ENCODE measurements at places on chromosomes 5 and 9.

GRCh38 chr9:127742435-127743088 lies 7.5 kb upstream of the TOR2A start:
- no peak for DNase-seq

DNA sequence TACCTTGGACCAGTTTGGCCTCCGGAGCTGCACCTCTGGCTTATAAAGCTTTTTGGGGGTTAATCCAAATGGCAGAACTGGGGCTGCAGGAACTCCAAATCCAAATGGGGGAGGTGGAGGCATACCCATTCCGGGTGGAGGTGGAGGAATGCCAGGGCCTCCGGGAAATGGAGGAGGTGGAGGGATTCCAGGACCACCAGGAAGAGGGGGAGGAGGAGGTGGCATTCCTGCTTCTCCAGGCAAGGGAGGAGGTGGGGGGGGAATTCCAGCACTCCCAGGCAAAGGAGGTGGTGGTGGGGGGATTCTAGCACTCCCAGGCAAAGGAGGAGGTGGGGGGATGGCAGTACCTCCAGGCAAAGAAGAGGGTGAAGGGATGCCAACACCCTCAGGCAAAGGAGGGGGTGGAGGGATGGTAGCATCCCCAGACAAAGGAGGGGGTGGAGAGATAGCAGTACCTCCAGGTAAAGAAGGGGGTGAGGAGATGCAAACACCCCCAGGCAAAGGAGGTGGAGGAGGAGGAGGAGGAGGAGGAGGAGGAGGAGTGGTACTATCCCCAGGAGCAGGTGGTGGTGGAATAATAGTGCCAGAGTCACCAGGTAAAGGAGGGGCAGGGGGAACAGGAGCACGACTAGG lies 45.2 kb downstream of the DIAPH1 start:
- no peak for DNase-seq

DNA sequence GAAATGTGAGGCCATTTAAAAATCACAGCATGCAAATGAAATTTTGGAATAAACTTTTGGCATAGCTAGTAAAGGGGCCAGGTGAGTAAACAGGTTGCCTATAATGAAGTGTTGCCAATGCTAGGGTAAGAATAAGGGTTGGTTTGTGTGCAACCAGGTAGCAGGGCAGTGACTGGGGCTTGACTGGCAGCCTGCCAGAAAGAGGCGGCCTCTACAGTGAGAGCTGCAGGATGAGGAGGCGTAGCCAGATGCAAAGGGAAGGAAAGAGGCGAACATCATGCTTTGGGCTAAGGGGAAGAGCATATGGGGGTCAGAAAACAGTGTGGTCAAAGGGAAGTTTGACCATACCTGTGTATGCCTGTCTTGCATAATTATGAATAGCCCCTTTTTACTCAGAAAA lies 70.6 kb downstream of the MAST4 start:
- DNase-seq: peak; percentile 10

DNA sequence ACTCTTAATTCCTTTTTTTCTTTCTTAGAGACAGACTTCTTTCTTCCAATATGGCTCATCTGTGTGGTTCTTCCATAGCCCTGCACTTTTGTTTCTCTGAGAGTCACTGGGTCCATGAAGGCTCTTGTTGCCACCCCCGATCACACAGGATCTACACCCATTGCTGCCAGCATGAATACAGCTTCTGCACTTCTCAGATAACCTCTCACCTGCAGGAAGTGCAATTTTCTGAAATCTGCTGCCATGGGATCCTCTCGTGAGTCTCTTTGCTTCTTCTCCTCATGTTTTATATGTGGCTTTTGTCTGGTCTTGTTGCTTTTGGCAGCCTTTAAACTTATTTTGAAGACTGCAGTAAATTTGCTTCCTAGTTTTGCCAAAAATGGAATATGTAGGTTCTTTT lies 171.2 kb downstream of the TMEM167A start:
- DNase-seq: no peak

- no peak for DNase-seq
Observed at GRCh38 chr5:139103762-139104161, 94.4 kb downstream of the SIL1 start.

DNA sequence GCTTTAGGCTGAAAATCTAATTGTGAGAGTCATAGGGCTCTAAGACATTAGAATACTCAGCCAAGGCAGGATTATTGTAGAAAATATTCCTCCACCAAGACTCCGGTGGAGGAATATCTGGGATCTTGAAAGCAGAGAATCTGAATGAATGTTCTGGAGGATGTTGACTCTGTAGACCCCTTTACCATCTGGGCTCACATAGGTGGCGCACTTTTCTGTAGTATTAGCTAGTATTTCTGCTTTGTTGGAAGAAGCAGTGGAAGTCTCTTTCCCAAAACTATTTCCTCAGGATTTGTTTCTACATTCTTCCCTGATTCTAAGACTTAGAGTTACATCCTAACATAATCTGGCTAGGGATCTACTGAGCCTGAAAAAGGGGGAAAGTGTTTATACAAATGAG lies 752.4 kb upstream of the SEMA6A start:
- no peak for DNase-seq

DNA sequence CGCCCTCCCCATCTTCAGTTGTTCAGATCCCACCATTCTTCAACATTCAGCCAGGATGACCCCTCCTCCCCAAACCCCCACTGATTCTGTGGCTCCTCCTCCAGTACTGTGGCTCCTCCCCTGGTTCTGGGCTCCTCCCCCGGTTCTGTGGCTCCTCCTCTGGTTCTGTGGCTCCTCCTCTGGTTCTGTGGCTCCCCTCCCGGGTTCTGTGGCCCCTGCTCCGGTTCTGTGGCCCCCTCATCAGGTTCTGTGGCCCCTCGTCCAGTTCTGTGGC lies 32.8 kb downstream of the C5orf15 start:
- DNase-seq: no peak

GRCh38 chr5:74177961-74178360 lies 462.6 kb downstream of the ENC1 start:
- DNase-seq: no peak

- no peak for DNase-seq
Observed at GRCh38 chr5:53291528-53291927, 182.0 kb upstream of the MOCS2 start.

GRCh38 chr5:98474782-98475181 lies 298.7 kb upstream of the RGMB start:
- DNase-seq: no peak

GRCh38 chr5:170254056-170254455 lies 21.3 kb downstream of the C5orf58 start:
- DNase-seq: peak; percentile 70

GRCh38 chr5:150577378-150578139 lies 62.9 kb upstream of the SYNPO start:
- DNase-seq: no peak

- DNase-seq: no peak
Observed at GRCh38 chr9:131629825-131630204, 84.5 kb downstream of the PRRT1B start.

GRCh38 chr9:1058826-1059487 lies 8.8 kb downstream of the DMRT2 start:
- DNase-seq: no peak

- DNase-seq: no peak
Observed at GRCh38 chr5:140073296-140073695, 30.2 kb upstream of the NRG2 start.

GRCh38 chr9:133009906-133010582 lies 20.8 kb upstream of the GTF3C5 start:
- no peak for DNase-seq

DNA sequence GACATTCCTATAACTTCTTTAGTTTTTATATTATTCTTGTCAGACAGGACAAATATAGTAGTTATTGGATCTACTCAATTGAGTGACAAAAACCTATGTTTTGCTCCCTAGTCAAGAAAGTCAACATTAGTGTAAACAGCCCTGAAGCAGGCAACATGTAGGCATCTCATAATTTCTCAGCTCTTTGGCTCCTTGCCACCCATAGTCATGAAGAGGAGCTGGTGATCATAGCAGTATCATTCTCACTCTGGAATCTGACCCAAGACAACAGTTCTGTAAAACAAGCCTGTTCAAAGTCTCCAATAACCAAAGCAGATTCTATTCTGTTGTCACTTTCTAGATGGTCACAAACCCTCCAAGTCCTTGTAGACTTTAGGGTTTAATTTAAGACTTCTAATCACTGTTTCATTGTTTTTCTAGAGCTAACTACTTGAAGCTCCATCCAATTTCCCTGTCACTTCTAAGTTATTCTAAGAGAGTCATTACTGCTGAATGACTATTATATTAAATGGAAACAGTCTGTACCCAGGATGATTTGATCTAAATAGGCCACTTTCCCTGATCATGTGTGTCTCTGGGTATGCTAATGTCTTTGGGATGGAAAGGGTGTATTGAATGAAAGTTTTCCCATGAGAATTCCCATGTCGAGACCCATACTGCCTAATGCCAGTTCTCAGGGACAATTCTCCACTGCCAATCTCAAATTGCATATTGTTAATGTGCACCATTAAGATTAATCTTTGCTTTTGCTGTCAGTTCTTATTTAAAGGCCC lies 533.3 kb downstream of the ACTL7B start:
- no peak for DNase-seq

- no peak for DNase-seq
Observed at GRCh38 chr5:150117945-150118560, 31.7 kb upstream of the CSF1R start.

DNA sequence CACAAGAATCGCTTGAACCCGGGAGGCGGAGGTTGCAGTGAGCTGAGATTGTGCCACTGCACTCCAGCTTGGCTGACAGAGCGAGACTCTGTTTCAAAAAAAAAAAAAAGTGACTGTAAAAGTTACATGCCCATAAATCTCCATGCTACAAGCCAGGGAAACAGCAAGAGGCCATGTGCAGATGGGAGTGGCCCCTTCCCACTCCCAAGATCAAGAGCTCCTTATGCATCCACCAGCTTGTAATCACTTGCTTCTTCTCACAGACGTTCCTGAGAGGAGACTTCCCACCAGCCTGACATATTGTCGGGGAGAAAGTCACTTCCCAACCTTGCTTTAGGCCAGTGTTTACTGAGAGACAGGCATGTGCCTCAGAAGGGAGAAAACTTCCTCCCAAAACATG lies 45.6 kb upstream of the N4BP3 start:
- DNase-seq: no peak

DNA sequence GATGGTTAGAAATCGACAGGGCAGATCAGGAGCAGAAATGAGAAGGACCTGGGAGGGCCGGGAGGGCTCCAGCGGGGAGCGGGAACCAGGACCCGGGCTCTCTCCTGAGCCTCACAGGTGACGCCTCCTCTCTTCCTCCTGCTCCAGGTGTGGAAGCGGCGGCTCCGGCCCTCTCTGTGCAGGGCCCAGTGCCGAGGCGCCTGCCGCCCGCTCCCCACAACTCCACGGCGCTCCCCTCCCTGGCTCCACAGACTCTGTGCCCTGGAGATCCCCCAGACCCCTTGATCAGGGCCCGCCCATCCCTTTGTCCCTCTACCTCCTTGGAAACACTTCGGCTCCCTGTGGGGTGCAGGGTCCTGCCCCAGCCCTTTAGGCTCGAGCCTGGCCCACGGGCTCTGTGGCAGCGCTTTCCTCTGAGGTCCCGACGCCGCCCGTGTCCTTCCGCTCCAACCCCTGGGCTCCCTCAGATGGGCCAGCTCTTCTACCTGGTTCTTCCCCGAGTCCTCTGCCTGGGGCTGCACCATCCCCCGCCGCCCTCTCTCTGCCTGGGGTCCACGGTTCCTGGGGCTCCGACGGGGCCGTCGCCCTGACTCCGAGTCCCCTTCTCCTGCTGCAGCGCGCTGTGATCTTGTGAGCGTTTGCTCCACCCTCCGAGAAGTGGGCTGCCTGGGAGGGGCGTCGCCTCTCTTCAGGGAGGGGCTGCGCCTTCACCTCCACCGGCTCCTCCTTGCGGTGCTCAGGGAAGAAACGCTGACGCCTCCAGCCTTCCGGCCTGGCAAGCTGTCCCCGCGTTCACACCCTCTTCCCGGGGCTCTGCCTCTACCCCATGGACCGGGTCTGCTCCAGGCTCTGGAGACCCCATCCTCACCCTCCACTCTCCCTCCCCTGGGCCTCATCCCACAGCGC lies 22.4 kb upstream of the SLC6A3 start:
- DNase-seq: no peak

DNA sequence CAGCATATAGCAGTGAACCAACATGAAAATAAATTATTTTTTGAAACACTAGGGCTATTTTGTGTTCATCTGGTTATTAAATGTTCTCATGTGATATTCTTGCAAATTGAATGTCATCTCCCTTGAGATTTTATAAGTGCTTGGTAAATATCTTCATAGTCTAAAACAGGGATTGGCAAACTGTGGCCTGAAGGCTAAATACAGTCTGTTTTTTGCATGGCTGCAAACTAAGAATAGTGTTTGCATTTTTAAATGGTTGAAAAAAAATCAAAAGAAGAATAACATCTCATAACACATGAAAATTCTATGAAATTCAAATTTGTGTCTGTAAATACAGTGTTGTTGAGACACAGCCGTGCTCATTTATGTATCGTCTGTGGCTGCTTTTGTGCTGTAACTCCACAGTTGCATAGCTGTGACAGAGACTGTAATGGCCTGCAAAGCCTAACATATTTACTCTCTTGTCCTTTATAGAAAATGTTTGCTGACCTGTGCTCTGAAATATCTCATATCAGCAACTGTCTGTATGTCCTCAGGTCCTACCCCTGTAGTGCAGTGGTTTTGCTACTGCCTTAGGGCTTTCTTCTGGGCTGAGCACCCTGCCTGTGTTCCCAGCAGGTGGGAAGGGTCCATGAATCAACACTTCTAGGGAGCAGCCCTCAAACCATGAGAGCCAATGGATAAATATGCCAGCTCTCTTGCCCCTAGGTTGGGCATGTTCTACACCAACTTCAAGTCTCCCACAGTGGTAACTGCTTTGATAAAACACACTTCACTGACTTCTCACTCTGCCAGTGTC lies 41.7 kb upstream of the ARRDC3 start:
- no peak for DNase-seq

DNA sequence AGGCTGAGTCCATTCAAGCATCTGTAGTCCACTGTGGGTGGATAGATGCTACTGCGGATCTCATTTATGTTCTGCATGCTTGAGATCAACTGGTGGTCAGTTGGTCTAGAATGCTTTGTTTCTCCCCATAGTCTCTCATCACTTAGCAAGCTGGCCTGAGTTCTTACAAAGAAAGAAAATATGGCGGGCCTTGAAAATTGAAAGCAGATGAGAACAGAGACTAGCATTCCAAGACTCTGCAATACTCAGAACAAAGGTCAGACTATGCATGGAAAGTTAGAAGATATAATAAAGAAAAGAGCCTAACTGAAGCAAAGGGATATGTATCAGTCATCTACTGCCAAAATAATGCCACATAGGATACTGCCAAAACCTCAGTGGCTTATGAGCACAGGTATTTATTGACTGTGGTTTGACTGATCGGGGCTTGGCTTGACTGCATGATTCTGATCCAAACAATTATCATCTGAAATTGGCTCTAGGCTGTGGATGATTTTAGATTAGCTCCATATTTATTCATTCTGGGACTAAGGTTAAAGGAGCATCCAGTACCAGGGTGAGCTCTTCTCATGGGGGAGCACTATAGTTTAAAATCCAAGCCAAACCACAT lies 258.9 kb downstream of the TAF11L14 start:
- no peak for DNase-seq

Measured in stimulated activated CD4-positive, alpha-beta T cell treated with anti-CD3 and anti-CD28 coated beads, Interleukin-15, amount 100 ng/mL, for 24 hours (primary cell).